ENCODE measurements at places on chromosomes 7 and 10. TPM values are rescaled to one million over a fixed set of nuclear protein-coding genes. Genes with fewer than 3 reads are reported as not detected.

The RET gene
- 0.37 TPM for total RNA-seq

The PURB gene
- total RNA-seq = 6.2 TPM

The ITGB1 gene
- total RNA-seq = 1,080 TPM

The CHAT gene
- not detected for total RNA-seq

The DYNC1I1 gene
- total RNA-seq = 0.21 TPM

The ZNF804B gene
- not detected for total RNA-seq

The CAV1 gene
- total RNA-seq = 428 TPM

The AQP1 gene
- not detected for total RNA-seq

The FZD8 gene
- total RNA-seq = 4.0 TPM

The SPDYE11 gene
- total RNA-seq = not detected

The GTF2IRD2 gene
- 5.9 TPM for total RNA-seq

The GIMAP4 gene
- not detected for total RNA-seq

The KIFBP gene
- 29.4 TPM for total RNA-seq

The NPC1L1 gene
- not detected for total RNA-seq

The MLXIPL gene
- total RNA-seq = 0.09 TPM

The PNLIPRP2 gene
- total RNA-seq = not detected

The KLLN gene
- 0.28 TPM for total RNA-seq

The HOXA10 gene
- total RNA-seq = not detected

The KIF5B gene
- total RNA-seq = 107 TPM

The ZNF365 gene
- 0.42 TPM for total RNA-seq

The ZNF503 gene
- 18.6 TPM for total RNA-seq

The RHEB gene
- 71.4 TPM for total RNA-seq

The INSYN2A gene
- not detected for total RNA-seq

The EPHB6 gene
- total RNA-seq = 1.8 TPM

The PIK3AP1 gene
- total RNA-seq = 0.14 TPM

The HOXA2 gene
- not detected for total RNA-seq

The C7orf57 gene
- 0.14 TPM for total RNA-seq

The EIF4H gene
- total RNA-seq = 331 TPM

The SEMA3D gene
- 0.49 TPM for total RNA-seq

The GNG11 gene
- 1.1 TPM for total RNA-seq

The GTF2IRD1 gene
- 21.3 TPM for total RNA-seq

The OR13A1 gene
- total RNA-seq = not detected

The UNCX gene
- total RNA-seq = not detected

The LAMB4 gene
- total RNA-seq = 0.07 TPM

The AP4M1 gene
- 16.7 TPM for total RNA-seq

The RELN gene
- not detected for total RNA-seq

The SCRN1 gene
- 26.3 TPM for total RNA-seq

The GPNMB gene
- total RNA-seq = 0.98 TPM

The CRTAC1 gene
- not detected for total RNA-seq

The RNF32 gene
- total RNA-seq = 2.3 TPM

The DLX5 gene
- total RNA-seq = 0.28 TPM

The CYP3A7 gene
- not detected for total RNA-seq

The HOXA1 gene
- 0.28 TPM for total RNA-seq

The FXYD4 gene
- total RNA-seq = not detected

The GALNT17 gene
- total RNA-seq = not detected

The CPSF4 gene
- 34.7 TPM for total RNA-seq

The AGMO gene
- 0.93 TPM for total RNA-seq

The TRPV5 gene
- total RNA-seq = not detected

The STX1A gene
- total RNA-seq = 6.9 TPM

The LRGUK gene
- total RNA-seq = not detected

The PTPRZ1 gene
- 22.5 TPM for total RNA-seq

The POMZP3 gene
- total RNA-seq = 3.6 TPM

The VKORC1L1 gene
- total RNA-seq = 8.8 TPM

The TUBB8 gene
- total RNA-seq = not detected

The ADCK2 gene
- total RNA-seq = 24.4 TPM

The CARD11 gene
- 6.1 TPM for total RNA-seq

The AKR1C4 gene
- total RNA-seq = not detected

The EN2 gene
- total RNA-seq = not detected

Data from airway epithelial cell (primary cell).